CD14-positive monocyte (primary cell): ENCODE measurements at places on chromosomes 2 and 18. TPM values are rescaled to one million over a fixed set of nuclear protein-coding genes. Genes with fewer than 3 reads are reported as not detected.
A peak's percentile ranks its signal among the peaks of the same experiment; 100 is the strongest.

The ALK gene
- not detected for polyA plus RNA-seq

The ALPI gene
- polyA plus RNA-seq, result not detected

GRCh38 chr18:23727707-23728493 is 38.6 kb downstream of the LAMA3 start:
- H3K27me3 ChIP-seq, result no peaks in the 10 kb centered on the region
- H3K4me3 ChIP-seq, result no peak overlapping the region
- H3K27ac ChIP-seq, result no peak overlapping the region

GRCh38 chr2:65017335-65017734 is 28.1 kb downstream of the SLC1A4 start:
- peak overlapping the region; percentile 83 for H3K4me3 ChIP-seq
- H3K27ac ChIP-seq, result peak overlapping the region; percentile 91
- no peaks in the 10 kb centered on the region for H3K27me3 ChIP-seq
- H3K36me3 ChIP-seq, result peaks cover 44% of the 10 kb centered on the region
- peak; percentile 78 for DNase-seq

- no peak overlapping the region for H3K27ac ChIP-seq
- H3K4me1 ChIP-seq, result no peaks in the 10 kb centered on the region
- no peaks in the 10 kb centered on the region for H3K27me3 ChIP-seq
- no peak overlapping the region for H3K4me3 ChIP-seq
Measured at GRCh38 chr18:75083761-75084160, 125.2 kb downstream of the PTGR3 start.

- no peak overlapping the region for H3K27ac ChIP-seq
- DNase-seq, result no peak
- no peaks in the 10 kb centered on the region for H3K27me3 ChIP-seq
- H3K4me3 ChIP-seq, result no peak overlapping the region
Measured at GRCh38 chr18:49183921-49184320, 233.2 kb upstream of the SMAD7 start.

The GREB1L gene
- polyA plus RNA-seq, result 0.02 TPM

GRCh38 chr2:117308861-117309770 is 505.4 kb upstream of the DDX18 start:
- H3K36me3 ChIP-seq, result no peaks in the 10 kb centered on the region
- H3K4me3 ChIP-seq, result no peak overlapping the region
- no peaks in the 10 kb centered on the region for H3K27me3 ChIP-seq
- no peaks in the 10 kb centered on the region for H3K4me1 ChIP-seq
- DNase-seq, result no peak

DNA sequence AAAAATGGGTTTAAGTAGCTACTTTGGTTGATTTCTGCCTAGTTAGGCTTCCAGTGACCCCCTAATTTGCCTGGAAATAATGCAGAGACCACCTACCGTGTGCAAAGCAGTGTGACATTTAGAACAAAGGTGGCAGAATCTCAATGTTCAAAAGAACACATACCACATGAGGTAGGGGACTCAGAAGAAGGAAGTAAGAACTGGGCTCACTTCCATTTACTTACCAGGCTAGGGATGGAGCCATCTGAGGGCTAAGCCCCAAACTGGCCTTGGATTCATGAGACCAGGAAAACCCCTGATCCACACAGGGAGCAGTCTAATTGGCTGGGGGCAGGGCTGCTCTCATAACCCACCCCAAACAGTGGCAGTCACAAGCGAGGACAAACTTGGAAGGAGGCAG is 190.7 kb downstream of the NCKAP5 start:
- no peaks in the 10 kb centered on the region for H3K27me3 ChIP-seq
- no peaks in the 10 kb centered on the region for H3K4me1 ChIP-seq
- H3K4me3 ChIP-seq, result no peak overlapping the region
- DNase-seq, result no peak
- H3K27ac ChIP-seq, result no peak overlapping the region

DNA sequence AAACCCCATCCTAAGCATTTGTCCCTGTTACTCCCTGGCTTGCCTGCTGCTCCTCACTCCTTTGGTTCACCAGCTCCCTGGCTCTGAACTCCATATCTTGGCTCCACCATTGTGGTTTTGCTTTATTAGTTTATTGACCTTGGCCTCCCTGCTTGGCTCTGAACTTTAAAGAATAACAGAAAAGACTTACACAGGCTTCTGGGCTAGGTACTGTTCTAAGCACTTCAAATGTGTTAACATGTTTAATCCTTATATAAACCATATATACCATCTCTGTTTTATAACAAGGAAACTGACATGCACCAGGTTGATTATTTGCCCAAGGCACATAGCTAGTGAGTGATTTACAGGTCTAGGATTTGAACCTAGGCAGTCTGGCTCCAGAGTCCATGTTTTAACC is 149.7 kb upstream of the CAPN13 start:
- H3K4me1 ChIP-seq, result no peaks in the 10 kb centered on the region
- no peak for DNase-seq
- H3K36me3 ChIP-seq, result no peaks in the 10 kb centered on the region
- H3K4me3 ChIP-seq, result no peak overlapping the region
- H3K27ac ChIP-seq, result no peak overlapping the region

The SAP130 gene
- polyA plus RNA-seq, result 2.8 TPM

- H3K27ac ChIP-seq, result no peak overlapping the region
- DNase-seq, result no peak
- no peaks in the 10 kb centered on the region for H3K4me1 ChIP-seq
- H3K27me3 ChIP-seq, result no peaks in the 10 kb centered on the region
Measured at GRCh38 chr2:150075831-150076230, 411.6 kb downstream of the RND3 start.

- no peak for DNase-seq
- no peak overlapping the region for H3K4me3 ChIP-seq
- no peak overlapping the region for H3K27ac ChIP-seq
- no peaks in the 10 kb centered on the region for H3K36me3 ChIP-seq
- H3K4me1 ChIP-seq, result no peaks in the 10 kb centered on the region
Measured at GRCh38 chr2:154343282-154343681, 355.2 kb upstream of the KCNJ3 start.

GRCh38 chr2:149677416-149677815 is 89.8 kb upstream of the MMADHC start:
- no peak overlapping the region for H3K27ac ChIP-seq
- DNase-seq, result no peak
- no peaks in the 10 kb centered on the region for H3K36me3 ChIP-seq
- no peak overlapping the region for H3K4me3 ChIP-seq

The SLC11A1 gene
- 352 TPM for polyA plus RNA-seq
